NCI-H1048 (cell line): ENCODE measurements at places on chromosomes 4 and X.

DNA sequence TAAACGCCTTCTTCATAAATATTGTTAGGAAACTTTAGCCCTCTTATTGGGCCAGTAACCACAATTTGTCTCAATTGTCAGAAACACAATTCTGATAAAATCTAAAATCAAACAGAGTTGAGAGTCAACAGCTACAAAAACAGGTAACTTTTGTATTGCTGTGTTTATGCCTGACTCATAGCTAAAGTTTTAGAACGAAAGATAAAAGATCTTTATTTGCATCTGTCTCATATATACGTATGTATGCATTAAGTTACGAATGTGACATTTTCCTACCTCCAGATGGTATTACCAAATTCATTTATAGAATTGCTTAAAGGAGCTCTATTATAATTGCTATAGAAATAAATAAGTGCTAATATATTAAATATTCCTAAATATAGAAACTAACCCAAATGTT, 887.9 kb upstream of the NDST4 start:
- DNase-seq = no peak

DNA sequence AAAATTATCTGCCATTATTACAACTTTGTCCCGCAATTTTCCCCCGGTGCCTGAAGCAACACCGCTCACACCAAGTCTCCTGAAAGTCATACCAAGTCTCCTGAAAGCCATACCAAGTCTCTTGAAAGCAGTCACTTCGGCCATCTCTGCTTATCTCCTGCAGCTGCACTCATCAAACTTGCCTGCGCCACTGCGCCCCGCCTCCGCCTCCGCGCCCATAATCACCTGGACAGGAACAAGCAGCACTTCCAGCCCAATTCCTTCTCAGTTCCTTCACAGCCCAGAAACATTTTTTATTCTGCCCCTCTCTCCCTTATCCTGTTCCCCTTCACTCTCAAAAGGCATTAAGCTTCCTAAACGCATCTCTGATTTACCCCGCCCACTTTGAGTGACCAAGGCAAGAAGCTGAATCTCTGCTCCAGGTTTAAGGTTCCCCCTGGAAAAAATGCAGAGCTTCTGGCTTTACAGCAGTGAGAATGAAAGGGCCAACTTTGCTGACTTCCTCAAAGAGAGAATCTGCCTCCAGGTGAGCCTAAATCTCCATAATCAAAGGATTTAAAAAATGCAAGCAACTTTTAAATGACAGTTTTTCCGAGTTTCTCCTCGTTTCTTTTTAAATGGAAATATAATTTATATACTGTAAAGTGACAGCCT, 7.7 kb downstream of the GPR50 start:
- DNase-seq = no peak

DNA sequence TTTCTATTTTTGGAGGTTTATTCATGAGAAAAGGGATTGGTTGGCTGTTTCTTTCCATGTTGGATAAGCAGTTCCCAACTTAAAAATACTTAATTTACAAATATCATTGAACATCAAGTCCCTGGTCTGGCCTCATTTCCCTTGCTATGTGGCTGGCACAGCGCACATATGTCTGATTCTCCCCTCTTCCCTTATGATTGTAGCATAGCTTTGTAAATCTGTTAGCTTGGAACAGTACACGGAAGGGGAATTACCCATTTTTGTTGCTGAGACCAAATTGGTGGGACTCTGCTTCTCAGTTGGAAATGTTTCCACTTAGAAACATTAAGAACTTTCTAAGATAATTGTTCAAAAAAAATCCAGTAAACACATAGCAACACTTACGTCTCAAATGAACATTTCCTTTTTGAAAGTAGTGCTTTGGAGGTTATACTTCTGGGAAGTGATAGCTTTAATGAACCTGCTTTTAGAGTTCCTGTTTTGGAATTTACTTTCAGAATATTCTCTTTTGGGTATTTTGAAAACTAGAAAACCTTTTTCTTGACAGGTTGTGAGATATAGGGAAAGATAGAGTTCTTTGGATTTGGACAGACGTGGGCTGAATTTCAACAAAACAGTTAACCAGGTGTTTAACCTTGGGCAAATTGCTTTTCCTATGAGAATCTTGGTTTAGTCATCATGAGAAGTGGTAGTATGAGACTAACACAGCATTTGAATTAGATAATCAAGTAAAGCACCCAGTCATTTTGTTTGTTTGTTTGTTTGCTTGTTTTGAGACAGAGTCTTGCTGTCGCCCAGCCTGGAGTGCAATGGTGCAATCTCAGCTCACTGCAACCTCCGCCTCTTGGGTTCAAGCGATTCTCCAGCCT, 47.3 kb downstream of the STIM2 start:
- no peak for DNase-seq

- DNase-seq = no peak
These were observed 339.7 kb downstream of the PCDH19 start for GRCh38 chrX:100070334-100070849.

DNA sequence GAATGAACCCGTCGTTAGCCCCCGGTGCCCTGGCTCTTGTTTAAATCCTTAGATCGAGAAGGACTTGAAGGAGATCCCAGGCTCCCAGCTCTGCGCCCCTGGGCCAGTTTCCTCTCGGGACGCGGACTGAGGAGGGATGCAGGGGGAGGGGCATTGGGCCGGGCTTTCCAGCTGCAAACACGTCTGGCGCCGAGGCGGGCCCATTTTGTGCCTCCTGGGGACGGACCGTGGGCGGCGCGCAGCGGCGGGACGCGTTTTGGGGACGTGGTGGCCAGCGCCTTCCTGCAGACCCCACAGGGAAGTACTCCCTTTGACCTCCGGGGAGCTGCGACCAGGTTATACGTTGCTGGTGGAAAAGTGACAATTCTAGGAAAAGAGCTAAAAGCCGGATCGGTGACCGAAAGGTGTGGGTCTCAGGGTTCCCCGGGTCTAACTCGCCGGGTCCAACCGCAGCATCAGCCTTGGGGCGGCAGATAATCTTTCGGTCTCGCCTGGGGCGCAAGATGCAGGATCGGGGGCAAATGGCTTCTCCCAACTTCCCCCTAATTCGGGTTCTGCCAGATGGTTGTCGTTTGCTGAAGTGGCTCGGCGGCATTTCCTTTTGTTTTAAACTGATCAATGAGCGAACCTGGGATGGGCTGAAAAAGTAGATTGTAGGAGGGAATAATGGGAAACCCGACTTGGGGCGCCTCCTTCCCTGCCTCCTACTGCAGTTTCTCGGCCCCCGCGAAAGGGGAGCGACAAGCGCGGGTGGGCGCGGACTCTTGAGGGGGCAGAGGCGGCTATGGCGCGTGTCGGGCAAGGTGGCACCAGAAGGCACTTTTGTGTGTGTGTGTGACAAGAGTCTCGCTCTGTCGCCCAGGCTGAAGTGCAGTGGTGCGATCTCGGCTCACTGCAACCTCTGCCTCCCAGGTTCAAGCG, 2.9 kb downstream of the PDGFRA start:
- DNase-seq = no peak

DNA sequence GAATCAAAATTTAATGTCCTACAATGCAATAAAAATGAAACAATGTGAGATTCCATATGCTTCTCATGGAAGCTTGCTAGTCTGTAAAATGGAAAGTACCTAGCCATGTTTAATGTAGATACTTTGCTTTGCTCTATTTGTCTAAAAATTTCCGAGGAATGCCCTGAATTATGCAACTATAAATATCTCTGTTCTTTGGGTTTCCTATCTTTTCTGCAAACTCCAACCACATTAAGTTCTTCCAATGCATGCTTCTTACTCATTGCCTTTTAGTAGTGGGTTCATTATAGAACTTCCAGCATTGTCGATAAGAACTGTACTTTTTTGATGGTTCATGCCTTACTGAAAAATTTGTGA, 178.3 kb downstream of the RASL11B start:
- no peak for DNase-seq

- no peak for DNase-seq
These were observed 154.1 kb upstream of the CPEB2 start for GRCh38 chr4:14848229-14848628.

GRCh38 chr4:100067255-100067654, 117.2 kb upstream of the H2AZ1 start:
- no peak for DNase-seq

DNA sequence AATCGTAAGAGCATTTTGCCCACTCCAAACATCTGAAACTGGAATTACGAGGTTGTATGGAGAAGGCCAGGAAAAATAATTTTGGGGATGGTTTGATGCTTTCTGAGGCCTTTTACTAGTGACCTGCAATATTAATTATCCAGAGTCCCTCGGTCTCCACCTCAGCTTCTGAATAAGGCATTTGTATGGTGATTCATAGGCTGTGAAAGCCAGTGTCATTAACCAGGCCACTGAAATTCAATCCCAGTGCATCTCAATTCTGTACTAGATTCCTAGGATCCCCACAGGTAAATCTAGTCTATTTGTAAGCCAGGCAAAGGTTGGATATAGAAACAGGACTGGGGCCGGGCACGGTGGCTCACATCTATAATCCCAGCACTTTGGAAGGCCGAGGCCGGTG, 135.4 kb upstream of the RBPJ start:
- DNase-seq = no peak

GRCh38 chr4:6986072-6986780, 56.9 kb upstream of the TADA2B start:
- no peak for DNase-seq

GRCh38 chr4:48270951-48271473, 1.4 kb upstream of the TEC start:
- no peak for DNase-seq

GRCh38 chr4:128847082-128847724, 37.7 kb downstream of the JADE1 start:
- DNase-seq = no peak

- no peak for DNase-seq
These were observed 110.6 kb upstream of the LIMCH1 start for GRCh38 chr4:41427306-41427882.

DNA sequence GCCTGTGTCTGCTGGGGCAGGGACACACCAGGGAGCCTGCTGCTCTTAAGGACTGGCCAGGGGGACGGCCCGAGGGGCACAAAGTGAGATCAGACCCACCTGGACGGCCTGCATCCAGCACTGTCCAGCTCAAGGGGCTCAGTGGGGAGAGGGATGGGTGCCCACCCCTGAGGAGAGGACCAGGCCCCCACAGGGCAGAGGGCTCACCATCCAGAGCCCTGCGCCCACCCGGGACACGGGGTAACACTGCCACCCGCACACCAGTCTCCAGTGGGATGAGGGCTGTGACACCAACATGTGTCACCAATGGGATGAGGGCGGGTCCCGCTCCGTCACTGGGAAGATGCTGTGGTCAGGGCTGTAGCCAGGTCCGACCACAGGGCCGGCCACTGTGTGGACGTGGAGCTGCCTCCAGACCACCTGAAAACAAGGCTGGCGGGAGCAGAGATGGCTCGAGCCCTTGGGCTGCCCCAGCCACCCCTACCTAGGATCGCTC, 13.2 kb downstream of the DGKQ start:
- no peak for DNase-seq

- DNase-seq = no peak
These were observed 54.7 kb downstream of the FAM193A start for GRCh38 chr4:2591189-2591588.

DNA sequence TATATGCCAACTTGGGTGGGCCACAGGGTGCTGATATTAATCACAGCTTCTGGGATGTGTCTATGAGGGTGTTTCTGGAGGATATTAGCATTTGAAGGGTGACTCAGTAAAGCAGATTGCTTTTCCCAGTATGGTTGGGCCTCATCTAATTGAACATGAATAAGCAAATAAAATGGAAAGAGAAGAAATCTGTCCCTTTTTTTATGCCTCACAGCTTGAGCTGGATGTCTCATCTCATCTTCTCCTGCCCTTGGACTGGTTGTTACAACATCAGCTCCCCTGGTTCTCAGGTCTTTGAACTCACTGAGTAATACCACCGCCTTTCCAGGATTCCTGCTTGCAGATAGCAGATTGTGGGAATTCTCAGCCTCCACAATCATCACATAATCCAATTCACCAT, 1149.2 kb downstream of the PCDH18 start:
- no peak for DNase-seq

GRCh38 chr4:26104056-26104685, 190.2 kb downstream of the SMIM20 start:
- no peak for DNase-seq

GRCh38 chr4:67687636-67688035, 13.3 kb downstream of the UBA6 start:
- no peak for DNase-seq

DNA sequence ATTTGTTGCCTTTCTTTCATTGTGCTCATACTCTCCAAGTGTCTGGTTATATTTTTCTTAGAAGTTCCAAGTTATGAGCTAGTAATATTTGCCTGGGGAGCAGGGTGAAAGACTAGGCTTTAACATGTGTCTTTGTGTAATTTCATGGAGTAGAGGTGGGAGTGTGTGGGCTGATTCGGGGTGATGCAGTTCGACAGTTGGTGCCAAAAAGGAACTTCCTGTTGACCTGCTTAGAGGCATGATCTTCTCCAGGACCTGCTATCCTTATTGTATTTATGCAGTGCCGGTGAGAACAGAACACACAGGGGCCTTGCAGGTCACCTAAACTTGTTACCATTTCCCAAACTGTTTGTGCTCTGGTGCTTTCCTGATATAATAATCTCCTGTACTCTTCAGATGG, 21.2 kb downstream of the USP53 start:
- no peak for DNase-seq

GRCh38 chr4:120922381-120923206, at the start of gene PRDM5:
Gene PRDM5 (minus strand): TSS chr4:120922726. CDS start chr4:120922608, 118 bp downstream.
- no peak for DNase-seq

DNA sequence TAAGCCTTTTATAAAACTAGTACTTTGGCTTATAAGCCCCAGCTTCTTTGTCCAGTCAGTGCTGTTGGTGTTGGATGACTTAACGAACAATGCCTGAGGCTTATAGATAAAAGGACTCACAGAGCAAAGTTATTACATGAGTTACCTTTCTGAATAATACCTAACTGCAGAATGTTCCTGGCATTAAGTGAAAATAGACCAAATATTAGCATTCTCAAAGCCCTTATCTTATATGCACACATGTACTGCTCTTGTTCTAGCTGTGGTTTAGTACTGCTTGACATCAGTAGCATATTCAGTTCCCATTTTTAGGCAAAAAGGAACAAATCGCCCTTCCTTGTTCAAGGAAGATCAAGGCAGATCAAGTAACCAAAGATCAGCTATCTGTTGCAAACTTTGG, 131.6 kb downstream of the ZNF330 start:
- DNase-seq = no peak
